Activated CD4-positive, alpha-beta T cell treated with anti-CD3 and anti-CD28 coated beads, Interleukin-2, amount 10 ng/mL, durations not matched to agents 7 days and 5 days (primary cell): ENCODE measurements at places on chromosomes 11 and 22. TPM values are rescaled to one million over a fixed set of nuclear protein-coding genes. Genes with fewer than 3 reads are reported as not detected.

DNA sequence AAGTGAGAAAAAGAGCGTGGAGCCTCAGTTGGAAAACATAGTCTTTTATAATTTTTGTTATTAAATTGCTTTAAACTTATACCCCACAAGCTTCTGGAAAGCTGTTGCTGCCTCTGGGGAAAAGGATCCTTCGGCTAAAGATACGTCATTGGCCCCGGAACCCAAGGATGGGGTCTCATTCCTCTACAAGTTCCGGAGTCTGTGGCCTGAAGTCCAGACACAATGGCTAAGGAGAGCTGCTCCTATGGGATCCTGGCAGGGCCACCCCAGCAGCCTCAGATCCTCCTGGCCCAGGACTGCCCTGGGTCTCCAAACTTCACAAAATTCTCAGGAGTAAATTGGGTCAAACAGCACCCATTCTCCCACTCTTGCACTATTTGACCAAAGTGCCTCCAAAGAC is 5.9 kb downstream of the WT1 start:
- DNase-seq = no peak

OR8D1 gene
- total RNA-seq = not detected

GRCh38 chr11:7643314-7643713 is 30.0 kb downstream of the CYB5R2 start:
- no peak for DNase-seq

ELMOD1 gene
- not detected for total RNA-seq

- DNase-seq = peak; percentile 78
Measured at GRCh38 chr11:727859-728748, 19.2 kb upstream of the TALDO1 start.

- no peak for DNase-seq
Measured at GRCh38 chr11:5291207-5291838, 10.4 kb downstream of the OR51B4 start.

OR8J3 gene
- not detected for total RNA-seq

- DNase-seq = no peak
Measured at GRCh38 chr11:87740968-87741367, 434.3 kb downstream of the RAB38 start.

DNA sequence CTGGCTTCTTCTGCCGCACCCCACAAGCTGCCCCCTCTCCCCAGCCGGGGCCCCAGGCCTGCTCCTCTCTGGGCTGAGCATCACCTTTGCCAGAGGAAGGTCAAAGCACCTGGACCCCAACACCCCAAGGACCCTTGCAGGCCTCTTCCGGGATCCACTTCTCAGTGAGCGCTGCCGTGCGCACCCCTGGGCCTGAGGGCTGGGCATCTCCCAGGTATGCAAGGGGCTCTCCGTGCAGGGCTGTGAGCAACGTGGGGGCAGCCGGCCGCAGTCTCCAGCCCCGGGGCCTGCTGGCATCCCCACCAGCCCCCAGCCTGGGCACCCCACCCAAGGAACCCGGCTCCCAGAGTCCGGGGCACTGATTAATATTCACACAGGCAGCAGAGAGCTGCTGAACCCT is 64.0 kb downstream of the BRD1 start:
- no peak for DNase-seq

DNA sequence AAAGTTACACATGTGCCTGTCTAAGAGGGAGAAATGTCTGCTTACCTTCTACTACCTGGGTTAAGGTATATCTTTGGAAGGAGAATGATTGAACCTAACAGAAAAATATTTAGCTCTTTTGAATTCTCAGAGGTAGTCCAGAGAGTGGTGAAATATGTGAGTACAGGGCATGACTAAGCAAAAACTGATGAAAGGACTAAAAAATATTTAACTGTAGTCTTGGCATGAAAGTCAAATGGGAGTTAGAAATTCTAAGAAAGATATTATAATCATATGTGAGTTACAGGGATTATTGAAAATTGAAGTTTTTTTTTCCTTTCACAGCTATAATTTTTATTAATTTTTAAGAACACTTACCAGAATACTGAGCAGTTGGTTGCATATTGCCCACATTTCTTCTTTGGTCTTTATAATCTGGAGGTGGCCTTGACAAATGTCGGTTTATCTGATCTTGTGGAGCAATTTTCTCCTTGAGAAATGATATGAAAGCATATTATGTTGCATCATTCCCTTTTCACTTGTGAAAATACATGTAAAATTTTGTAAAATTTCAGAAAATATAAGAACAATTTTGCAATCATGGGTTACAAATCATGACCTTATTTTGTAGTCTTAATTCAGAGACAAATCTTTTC is 61.4 kb upstream of the MTMR2 start:
- no peak for DNase-seq

CEP126 gene
- 0.55 TPM for total RNA-seq

- DNase-seq = no peak
Measured at GRCh38 chr22:43592476-43592875, 180.7 kb downstream of the MPPED1 start.

NDUFS3 gene
- total RNA-seq = 110 TPM

DNA sequence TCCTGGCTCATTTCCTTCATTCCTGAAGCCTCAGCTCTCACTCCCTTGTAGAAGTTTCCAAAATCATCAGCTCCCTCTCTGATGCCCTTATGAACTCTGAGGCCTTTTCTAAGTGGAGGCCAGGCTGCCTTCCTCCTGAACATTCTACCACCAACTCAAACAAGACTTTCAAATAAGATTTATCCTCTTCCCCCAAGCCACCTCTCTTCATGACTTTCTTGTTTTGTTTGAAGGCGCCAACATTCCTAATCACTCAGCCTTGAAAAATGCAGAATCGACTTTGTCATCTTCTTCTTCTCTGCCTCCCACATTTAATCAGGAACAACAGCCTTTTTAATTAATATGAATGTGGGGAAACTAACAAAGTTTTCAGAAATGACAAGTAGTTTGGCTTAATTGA is 927.9 kb downstream of the OPCML start:
- no peak for DNase-seq

GRCh38 chr11:8956860-8957259 is 7.4 kb downstream of the TMEM9B start:
- no peak for DNase-seq

DNA sequence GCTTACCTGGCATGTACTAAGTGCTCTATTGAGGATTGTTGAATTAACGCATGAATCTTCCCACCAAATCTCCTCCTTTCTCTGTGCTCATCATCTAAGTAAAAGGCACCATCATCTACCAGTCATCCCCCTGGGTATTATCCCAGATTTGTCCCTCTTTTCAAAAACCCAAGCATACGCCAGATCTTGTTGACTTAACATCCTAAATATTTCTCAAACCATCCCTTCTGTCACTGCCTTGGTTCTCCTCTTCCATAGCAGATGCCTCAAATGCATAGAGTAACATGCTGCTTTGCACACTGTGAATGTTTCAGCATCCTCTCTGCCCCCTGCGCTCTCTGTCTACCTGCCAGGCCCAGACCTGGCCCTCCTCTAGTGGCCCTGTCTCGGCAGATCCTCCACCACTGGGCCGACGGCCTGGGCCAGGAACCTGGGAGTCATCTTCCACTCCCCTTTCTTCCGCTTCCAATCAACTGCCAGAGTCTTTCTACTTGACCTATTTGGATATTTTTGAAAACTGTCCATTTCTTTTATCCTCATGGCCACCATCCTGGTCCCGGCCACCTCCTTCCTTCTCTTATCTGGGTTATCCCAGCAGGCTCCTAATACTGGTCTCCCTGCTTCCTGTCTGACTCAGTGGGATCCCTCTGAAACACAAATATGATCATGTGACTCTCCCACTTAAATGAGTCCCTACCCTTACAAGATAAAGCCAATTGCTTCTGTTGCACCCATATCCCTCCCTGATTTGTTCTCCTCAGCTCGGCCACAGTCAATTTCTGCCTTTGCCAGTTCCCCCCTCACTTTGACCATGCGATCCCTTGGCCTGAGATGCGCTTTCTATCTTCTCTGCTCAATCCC is 3.4 kb upstream of the TAB1 start:
- DNase-seq = no peak

DNA sequence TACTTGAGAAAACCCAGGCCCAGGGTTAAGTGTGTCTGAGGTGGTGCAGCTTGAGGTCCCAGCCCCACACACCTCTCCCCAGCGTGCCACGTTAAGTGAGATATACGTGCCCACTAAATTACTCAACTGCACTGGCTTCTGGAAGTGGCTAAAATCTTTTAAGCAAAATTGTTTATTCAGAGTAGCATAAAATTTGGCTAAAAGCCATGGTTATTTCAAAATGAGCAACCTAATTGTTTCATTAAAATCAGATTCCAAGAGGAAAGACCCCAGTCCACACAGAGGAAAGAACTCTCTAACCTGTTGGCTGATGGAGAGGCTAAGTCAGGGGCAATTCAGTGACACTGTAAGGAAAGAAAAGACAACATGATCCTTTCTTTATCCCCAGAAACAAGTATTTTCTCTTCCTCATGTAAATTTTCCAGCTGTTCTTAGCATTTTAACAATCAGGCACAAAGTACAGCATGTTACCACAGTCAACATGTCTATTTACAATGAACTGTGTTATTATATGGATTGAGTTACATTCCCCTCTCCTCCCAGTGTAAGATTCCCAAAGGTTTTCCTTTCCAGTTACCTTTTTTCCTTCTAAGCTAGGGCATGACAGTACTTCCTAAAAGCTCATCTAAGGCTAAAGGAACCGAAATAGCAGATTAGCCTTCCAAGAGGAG is 26.6 kb downstream of the NUP50 start:
- DNase-seq = no peak

GRCh38 chr11:43222215-43222614 is 89.6 kb upstream of the API5 start:
- no peak for DNase-seq

- DNase-seq = no peak
Measured at GRCh38 chr11:111729071-111729830, 36.9 kb downstream of the PPP2R1B start.

DNA sequence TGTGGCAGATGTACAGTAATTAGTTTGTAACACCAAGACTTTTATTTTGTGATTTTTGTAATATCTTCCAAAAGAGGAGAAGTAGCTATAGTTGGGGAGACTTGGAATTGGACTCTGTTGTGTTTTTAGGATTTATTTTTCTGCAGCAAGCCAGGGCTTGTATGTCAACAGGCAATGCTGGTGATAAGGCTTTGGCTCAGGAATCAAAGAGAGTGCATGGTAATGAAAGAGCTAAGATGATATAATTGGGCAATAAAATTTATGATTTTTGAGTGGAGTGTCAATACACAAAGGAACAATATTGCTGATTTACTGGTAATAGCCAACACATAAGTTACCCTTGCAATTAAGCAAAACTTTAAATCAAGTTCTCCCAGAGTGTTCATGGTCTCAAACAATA is 452.9 kb downstream of the TMEM135 start:
- DNase-seq = no peak

GRCh38 chr11:113670149-113670830 is 35.8 kb downstream of the TMPRSS5 start:
- DNase-seq = no peak

DNA sequence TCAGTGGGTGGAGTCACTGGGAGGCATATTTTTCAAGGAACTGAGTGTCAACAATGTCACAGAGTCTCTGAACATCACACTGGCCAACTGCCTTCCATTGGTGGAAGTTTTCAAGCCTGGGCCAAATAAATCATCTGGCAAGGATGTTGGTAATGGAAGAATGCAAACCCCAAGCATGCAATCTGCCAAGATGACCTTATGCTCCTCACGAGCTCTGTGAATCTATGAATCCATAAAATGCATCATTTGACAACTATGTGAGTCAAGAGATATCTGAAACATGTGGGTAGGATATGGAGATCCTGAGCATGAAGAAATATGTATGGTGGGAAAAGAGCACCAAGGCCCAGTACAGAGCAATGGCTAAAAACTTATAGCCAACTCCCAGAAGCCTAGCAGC is 122.2 kb downstream of the PLEKHA7 start:
- DNase-seq = no peak

DNA sequence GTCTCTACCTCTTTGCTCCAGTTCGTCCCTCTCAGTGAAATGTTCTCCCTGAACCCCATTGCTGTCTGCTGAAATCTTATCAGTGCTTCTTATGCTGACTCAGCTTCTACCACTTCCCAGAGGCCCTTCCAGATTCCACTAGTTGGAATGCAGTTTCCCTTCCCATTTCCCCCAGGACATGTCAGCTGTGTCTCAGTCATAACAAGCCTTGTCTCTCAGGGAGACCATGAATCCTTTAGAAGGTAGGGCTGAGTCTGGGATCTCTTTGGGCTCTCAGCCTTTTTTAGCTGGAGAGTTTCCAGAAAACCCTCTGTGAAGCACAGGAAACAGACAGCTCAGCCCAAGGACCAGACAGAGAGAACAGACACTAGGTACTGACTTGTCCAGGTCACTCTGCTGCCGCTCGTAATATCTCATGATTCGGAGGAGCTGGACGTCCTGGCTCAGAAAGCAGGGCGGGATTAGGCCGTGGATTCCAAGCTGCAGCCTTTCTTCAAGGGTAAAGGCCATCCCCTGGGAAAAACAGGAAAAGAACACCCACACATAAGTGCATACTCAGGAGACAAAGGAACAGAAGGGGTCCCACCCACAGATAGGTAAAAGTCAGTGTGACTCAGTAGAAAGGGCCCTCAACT is 113.0 kb downstream of the ME3 start:
- DNase-seq = no peak

SYT12 gene
- total RNA-seq = not detected

GRCh38 chr11:117875382-117876058 is 938 bp downstream of the FXYD6 start:
- peak; percentile 31 for DNase-seq

GRCh38 chr11:47995360-47995769 is 15.0 kb downstream of the PTPRJ start:
- no peak for DNase-seq

DNA sequence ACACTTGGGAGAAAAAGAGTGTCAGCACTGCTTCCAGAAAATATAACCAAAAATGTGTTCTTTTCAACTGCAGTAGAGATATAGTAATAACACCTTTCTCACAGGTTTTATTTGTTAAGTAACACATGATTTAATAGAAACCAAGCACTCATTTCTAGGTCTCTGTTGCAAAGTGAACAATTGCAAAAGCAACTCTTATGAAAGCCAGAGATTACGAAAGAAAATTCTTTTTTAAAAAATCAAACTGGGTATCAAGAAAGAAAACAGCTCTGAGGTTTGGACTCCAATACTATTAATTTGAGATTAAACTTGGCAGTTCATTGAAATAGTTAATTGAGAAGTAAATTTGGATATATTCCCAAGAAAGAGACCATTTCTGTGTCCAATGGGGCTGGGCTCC is 9.8 kb upstream of the XKR3 start:
- no peak for DNase-seq

DNA sequence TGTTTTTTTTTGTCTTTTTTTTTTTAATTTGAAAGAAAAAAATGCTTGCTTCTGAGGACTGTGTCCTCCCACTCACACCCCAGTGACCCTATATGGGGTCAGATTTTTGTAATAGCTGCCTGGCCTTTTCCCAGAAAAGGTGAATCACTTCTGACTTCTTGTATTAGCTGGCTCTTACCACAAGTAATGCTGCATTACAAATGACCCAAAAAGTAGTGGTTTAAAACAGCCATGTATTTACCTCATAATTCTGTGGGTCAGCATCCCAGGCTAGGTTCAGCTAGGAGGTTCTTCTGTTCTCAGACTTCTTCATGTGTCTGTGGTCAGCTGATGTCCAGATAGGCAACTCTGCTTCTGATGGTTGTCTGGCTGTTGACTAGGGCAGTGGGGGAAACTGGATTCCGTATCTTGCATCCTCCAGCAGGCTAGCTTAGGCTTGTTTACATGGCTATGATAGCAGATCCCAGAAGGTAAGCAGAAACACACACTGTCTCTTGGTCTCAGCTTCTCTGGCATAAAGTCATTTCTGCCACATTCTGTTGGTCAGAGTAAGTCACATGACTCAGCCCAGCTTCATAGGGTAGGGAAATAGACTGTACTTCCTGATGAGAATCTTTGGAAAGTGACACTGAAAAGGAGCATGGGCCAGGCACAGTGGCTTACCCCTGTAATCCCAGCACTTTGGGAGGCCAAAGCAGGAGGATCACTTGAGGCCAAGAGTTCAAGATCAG is 19.5 kb downstream of the LHFPL7 start:
- DNase-seq = no peak
